ENCODE measurements at places on chromosomes 3 and 15.
A peak's percentile ranks its signal among the peaks of the same experiment; 100 is the strongest.

DNA sequence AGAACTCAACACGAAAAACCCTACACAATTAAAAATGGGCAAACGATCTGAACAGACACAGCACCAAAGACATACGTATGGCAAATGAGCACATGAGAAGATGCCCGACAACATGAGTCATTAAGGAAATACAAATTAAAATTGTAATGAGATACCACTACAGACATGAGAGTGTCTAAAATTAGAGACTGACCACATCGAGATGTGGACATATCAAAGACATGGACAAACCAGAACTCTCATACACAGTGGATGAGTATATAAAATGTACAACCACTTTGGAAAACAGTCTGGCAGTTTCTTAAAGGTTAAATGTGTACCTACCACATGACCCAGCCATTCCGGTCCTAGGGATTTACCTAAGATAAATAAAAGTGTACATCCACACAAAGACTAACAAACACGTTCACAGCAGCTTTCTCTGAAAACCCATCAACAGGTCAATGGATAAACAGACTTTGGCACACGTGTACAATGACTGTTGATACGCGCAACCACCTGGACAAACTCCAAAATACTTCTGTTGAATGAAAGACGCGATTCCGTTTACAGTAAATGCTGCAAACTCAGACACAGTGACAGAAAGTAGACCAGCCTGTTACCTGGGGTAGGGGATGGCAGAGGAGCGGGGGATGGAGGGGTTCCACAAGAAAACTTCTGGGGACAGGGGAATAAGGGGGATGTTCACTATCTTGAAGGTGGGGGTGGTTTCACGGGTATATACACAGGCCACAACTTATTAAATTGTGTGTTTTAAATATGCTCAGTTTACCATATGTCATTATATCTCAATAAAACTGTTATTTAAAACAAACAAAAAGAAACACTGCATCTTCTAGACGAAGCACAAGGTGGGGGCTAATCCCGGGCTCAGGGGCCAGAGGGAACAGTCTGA is 2.1 kb downstream of the TNK2 start:
- DNase-seq, result no peak

DNA sequence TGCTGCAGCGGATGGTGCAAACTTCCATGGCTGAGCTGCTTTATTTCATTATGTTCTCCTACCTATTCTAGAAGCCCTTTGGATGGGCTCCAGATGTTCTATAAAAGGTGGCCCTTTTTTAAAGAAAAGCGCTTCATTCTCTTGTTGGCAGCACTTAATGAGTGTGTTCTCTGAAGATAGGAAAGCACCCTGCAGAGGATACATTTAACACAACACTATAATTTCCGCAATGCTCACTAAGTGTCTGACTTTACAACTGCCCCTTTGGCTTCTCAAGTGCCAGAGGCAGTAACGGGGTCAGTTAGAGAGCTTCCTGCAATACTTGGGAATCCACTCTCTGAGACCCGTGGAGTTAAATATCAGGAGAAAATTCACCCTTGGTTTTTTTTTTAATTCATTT is 88.1 kb downstream of the MDFIC2 start:
- DNase-seq, result no peak

- DNase-seq, result no peak
Measured at GRCh38 chr15:73034221-73034620, 18.0 kb upstream of the NEO1 start.

DNA sequence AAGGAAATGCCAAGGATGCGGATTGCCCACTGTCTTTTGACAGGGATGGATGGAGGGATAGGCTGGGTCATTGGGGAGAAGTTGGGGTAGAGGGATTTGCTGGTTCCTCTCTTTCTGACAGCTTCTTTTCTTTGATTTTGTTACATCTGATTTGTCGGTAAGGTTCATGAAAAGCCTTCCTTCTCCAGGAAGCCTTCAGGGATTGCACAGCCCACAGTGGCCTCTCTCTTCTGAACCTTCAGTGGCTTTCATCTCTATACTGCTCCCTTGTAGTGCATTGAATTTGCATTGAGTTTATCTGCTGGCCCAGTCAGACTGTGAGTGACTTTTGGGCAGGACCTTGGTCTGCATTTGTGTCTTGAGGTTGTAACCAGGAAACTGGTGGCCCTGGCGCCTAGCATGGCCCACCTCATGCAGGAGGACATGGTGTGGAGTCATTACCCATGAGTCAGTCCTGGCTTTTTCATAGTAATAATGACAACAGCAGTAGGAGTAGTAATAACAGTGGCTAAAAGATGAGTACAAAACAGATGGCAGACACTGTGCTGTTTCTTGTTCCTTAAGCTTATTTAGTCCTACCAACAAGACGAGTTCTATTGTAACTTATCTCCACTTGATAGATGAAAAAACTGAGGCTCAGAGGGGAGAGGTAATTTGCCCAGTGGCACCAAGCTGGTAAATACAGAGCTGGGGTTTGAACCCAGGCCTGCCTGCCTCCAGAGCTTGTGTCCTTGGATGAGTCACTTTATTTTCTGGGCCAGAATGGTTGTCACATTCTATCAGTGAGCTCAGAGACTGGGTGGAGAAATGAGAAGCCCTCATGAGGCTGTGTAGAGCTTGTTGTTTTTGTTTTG is 28.4 kb downstream of the SMAD6 start:
- DNase-seq, result peak; percentile 66

DNA sequence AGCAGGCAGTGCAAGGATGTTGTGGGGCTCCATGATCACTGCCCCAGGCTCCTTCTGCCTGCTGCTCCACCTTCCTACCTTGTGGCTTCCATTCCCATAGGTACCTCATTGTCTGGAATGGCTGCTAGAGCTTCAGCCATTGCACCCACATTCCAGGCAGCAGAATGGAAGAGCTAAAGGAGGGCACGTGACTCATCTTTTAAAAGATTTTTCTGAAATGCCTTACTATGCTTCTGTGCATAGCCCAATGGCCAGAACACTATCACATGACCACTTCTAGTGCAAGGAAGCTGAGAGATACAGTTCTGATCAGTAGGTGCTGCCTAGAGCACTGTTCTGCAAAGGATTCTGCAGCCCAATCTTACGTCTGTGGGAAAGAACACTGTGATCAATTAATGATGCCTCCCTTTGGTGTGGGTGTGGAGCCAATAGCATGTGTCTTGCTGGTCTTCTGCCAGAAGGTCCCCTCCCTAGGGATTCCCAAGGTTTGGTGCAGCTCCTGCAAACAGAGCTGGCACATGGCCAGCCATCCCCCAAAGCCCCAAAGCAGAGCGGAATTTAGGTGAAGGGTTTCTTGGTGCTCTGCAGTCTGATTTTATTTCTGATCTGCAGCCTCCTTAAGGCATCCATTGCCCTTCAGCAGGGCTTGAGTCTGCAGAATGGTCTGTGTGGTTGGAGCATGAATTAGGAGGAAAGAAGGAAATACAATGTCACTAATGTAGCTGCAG is 34.4 kb downstream of the SPSB4 start:
- no peak for DNase-seq

GRCh38 chr3:53065841-53066480 is 20.1 kb upstream of the SFMBT1 start:
- no peak for DNase-seq

GRCh38 chr15:41160639-41161315 is 44.7 kb upstream of the INO80 start:
- DNase-seq, result no peak

DNA sequence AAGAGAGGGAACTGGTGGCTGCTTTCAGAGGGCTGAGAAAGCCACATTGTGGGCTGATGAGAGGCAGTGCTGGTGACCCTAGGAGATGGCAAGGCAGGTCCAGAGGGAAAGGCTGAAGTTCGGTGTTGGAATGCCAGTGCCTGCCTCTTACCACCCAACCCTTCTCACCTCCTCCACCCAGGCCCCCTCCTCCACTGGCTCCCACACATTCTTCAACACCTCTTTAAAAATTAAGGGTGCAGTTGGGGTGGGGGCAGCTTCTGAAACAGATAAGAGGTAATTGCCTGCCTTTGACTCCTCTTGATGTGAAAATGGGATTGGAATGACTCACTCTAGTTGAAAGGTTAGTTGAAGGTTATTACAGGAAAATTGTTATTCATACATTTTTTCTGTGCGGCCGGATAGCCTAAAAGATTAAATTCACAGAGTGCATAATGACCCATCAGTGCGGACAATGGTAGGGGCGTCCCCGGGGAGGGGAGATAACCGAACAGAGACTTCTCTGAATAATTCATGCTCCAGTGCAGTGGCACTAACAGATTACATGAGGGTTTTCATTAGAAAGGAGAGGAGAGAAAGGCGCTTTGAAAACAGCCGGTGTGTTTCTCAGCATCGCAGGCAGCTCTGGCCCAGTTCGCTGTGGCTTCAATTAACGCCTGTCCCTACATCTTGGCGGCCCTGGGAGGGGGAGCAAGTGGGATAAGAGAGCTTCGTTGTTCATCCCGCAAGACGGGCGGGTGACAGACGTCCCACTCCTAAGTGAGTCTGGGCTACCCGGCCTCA is 212.4 kb downstream of the TLE3 start:
- no peak for DNase-seq

GRCh38 chr3:70821602-70822001 is 509.2 kb upstream of the MDFIC2 start:
- DNase-seq, result no peak

DNA sequence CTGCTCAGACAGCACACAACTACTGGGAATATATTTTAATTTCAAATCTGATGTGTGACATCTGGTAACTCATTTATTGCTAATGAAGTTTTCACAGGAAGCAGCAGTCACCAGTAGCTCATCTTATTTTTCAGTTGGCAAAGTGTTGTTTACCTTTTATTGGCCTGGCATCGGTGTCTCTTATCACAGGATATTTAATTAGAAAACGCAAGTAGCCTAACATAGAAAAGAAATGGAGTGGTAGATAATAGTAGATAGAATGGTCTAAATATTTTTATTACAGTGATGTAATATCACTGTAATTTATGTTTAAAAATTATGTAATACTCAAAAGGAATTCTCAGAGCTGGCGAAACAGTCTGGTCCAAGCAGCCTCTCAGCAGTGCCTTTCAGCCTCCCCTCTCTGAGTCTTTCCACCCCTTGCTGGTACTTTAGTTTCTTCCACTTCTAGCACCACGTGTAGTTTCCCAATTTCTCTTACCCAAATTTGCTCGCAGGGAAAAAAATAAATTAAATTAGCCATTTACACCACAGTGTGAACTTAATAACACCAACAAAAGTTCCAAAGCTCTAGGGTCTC is 31.9 kb downstream of the AGTR1 start:
- DNase-seq, result no peak

DNA sequence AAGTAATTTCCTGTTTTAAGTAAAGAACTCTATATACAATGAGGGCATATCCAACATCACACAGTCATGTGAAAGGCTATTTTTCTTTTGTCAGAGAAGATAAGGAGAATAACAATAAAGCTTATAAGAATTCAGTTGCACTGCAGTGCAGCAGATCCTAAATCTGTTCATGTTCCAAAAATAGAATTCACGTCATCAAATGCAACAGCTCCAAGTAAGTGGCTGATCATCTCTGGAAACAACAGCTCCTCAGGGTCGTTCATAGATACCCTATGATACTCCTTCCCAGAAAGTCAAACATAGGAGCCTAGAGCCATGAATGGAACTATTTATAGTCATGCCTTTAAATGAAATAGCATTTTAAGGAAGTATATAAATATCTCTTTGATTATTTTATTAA is 100.2 kb downstream of the FMN1 start:
- no peak for DNase-seq
